ENCODE measurements at places on chromosomes 2 and 18.

GRCh38 chr2:241273210-241274020 lies 42.1 kb downstream of the HDLBP start:
- DNase-seq = no peak

- no peak for DNase-seq
Observed at GRCh38 chr2:166112193-166112605, 15.6 kb downstream of the SCN1A start.

- DNase-seq = no peak
Observed at GRCh38 chr2:43047187-43047780, 179.1 kb downstream of the ZFP36L2 start.

GRCh38 chr2:37838541-37839167 lies 86.4 kb upstream of the RMDN2 start:
- no peak for DNase-seq

DNA sequence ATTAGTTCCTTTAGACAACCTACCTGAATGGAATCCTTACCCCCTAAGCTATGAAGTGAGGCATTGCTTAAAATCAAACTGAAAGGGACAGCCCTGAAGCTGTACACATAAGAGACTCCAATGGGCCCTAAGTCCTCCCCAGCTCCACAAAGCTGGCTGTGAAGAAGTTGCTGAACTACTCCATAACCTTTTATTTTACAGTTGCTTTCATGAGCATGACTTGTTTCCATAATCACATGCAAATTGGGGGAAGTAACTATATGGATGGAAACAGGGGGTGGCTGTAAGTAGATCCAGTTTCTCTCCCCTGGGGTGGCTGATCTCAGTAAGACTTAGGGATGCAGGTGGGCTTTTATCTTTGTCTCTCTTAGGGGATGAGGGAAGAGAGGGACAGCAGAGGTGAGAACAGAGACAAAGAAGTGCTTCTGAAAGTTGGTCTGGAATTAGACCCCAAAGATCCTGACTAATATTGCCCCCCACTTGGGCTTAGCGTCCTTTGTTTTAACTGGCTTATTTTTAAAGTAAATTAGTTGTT lies 5.5 kb downstream of the FZD5 start:
- DNase-seq = no peak

GRCh38 chr2:54666634-54667265 lies 56.7 kb upstream of the EML6 start:
- DNase-seq = no peak

DNA sequence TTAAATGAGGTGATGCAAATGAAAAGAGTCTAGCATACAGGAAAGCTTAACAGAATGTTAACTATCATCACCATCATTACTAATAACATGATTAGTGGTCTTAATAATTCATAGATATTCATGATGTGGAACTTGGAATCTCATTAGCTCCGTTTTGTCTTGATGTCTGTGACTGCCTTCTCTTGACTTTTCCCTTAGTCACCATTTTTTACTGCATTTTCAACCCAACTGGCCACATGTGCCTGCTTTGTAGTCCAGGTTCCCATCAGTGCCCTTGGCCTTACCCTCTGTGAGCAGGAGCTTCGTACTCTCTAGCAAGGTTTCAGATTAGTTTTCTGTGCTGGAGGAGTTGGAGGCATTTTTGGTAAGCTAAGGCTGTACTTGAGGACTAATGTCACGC lies 47.0 kb downstream of the RAB31 start:
- DNase-seq = no peak

GRCh38 chr2:219205165-219205538 lies 1.4 kb upstream of the ZFAND2B start:
- no peak for DNase-seq

All from hepatic stellate cell (primary cell).